Stromal cell of bone marrow (primary cell): ENCODE measurements at places on chromosomes 1 and 21.
A peak's percentile ranks its signal among the peaks of the same experiment; 100 is the strongest.

DNA sequence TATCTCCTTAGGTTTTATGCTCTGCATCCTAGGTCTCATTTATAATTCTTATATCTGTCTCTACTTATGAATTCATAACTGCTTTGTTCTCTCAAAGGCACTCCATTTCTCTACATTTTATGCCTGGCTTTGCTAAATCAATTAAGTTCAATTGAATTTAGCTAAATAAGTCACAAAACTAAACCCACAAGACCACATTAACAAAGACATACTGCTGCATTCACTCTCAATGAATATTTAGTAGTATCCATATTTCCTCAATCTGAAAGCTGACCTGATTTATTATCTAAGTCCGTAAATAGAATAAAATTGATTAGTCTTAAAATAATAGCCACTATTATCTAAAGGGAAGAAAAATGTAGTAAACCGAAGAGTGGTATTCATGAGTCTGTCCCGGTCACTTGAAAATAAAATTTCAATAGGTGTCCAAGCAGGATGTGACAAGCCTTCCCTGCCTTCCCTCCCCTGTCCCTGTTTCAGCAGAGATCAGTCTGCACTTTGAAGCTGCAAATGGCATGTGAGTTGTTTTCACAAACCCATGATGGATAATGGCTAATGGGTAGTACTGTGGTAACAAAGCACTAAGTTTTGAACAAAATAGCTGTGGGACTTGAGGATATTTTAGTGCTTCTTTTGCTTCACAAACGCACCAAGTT, 295.0 kb upstream of the NCAM2 start:
- DNase-seq: no peak

GRCh38 chr1:215137985-215138384, 55.4 kb downstream of the KCNK2 start:
- DNase-seq: no peak

GRCh38 chr1:114648503-114648902, 21.3 kb downstream of the DENND2C start:
- no peak for DNase-seq

DNA sequence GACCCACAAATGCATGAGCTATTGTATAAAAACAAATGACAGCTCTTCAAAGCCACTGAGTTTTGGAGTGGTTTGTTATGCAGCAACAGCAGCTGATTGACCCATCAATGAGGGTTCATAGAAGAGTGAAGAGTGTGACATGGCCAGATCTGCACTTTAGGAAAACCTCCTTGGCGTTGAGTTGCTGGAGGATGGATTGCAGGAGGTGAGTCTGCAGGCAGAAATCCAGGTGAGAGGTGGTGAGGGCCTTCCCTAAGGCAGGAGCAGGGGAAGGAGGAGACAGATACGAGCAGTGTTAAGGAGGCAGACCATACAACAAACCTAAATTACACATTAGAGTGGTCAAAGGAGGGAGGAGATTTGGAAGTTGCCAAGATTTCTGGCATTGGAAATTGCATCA, 169.3 kb upstream of the CSF3R start:
- DNase-seq: no peak

GRCh38 chr21:34552360-34553098, 40.5 kb upstream of the KCNE1 start:
- peak; percentile 77 for DNase-seq

DNA sequence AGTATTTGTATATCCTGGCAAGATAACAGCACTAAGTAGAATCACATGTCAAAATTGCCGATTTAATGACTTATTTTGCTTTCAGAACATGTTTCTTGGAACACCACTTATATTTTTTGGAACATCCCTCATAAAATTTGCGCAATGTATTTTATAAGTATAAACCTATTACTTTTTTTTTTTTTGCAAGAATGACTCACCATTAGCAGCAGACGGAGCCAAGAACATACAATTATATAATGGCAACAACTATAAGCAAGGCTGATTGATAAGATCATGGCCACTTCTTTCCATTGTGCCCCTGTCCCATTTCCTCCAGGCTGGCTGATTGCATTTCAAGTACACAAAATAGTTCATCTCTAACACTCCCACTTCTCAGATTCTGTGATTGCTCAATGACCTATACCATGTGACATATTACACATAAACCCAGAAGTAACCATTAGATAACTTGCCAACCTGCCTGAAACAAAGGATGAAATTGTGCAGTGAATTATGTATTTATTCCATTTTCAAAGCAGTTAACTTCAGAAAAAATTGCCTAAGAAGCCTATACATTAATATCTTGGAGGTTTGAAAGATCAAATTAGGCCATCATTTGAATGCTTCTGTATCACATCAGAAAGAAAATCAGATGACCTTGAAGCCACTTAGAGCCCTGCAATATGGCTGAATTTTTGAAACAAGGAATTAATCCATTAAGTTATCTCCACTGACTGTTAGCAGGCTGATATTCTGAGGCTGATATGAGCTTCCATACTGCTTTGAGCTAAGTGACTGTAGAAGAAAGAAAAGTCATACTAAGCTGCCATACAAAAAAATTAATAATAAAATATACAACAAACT, 77.8 kb upstream of the PRMT6 start:
- peak; percentile 75 for DNase-seq

DNA sequence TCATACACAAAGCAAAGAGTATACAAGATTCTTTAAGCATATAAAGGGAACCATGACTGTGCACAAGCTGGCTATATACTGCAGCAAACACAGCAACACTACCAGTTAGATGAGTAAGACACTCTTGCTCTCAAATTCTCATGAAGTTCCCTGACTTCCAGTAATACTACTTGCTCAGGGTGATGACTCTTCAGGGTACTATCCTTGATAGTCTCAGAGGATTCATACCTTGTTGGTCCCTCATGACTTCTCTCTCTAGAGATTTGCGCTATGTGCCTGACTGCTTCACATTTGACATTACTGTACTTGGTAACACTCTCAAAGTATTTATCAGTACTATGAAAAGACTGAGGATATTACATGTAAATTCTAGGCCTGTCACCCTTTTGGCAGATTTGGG, 159.8 kb upstream of the ZRANB2 start:
- no peak for DNase-seq

- DNase-seq: no peak
These were observed 3.7 kb upstream of the SDC3 start for GRCh38 chr1:30912224-30912623.

GRCh38 chr1:109887884-109888283, 22.8 kb upstream of the CSF1 start:
- no peak for DNase-seq

GRCh38 chr1:67281244-67281643, 26.4 kb upstream of the IL12RB2 start:
- DNase-seq: no peak

GRCh38 chr1:12001249-12001917, 17.9 kb upstream of the MIIP start:
- DNase-seq: no peak

DNA sequence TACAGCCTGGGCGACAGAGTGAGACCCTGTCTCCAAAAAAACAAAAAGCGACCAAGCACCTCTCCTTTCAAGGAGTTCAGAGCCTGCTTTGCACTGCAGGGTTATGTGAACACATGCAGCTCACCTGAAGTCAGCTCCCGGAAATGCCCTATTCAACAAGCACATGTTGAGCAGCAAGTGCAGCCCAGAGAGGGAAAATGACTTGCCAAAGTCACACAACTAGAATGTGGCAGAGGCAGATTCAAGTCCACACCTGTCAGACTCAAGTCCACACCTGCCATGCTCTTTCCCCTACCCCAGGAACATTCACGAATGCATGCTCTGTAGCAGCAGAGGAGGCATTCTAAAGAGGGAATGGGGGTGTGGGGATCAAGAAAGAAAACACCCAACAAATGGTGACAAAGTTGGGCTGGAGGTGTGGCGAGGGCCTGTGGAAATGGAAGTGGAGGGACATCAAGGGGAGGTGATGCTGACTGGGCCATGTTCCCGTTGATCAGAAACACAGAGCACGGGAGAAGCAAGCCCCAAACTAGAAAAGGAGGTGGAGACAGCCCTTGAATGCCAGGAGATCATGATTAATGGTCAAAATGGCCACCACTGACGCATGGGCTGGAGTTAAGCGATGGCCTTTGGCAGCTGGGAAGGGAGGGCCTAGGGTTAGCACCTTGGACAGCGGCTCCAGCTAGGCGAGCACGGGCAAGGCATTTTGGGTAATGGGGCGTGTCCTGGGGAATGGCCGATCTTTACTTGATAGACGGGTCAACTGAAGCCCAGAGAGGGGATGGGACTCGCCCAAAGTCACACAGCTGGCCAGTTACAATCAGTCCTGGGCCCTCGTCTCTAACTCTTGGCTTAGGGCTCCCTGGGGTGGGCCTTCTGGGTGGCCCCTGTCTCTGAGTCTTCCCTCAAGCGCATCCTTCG, 21.5 kb downstream of the RAP1GAP start:
- DNase-seq: no peak

DNA sequence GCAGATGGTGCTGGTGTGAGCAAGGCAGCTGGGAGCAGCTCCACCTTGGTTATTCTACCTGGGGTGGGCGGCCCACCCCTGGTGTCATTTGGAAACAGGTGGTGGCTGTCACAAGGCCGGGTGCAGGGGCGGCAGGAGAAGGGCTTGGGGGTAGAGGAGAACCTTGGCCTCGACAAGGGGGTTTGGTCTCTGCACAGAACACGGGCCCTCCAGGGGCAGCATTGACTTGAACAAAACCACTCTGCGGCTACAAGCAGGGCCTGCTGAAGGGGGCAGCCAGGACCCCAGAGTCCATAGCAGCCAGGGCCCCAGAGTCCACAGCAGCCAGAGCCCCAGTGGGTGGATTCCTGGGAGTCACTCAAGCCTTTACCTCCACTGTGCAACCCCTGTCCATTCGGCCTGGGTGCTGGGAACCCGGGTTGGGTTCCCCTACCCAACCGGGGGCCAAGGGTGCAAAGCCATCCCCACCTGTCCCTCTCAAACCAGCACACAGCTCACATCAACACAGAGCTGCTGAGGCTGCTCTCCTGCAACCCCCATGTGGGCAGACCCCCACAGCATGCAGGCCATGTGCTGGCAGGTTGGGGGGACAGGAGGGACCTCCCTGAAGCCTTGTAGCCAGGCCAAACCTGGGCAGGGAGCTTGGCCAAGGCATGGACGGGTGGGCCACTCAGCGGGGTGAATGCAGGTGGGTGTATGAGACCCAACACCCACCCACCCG, 7.7 kb downstream of the TRIM11 start:
- no peak for DNase-seq

DNA sequence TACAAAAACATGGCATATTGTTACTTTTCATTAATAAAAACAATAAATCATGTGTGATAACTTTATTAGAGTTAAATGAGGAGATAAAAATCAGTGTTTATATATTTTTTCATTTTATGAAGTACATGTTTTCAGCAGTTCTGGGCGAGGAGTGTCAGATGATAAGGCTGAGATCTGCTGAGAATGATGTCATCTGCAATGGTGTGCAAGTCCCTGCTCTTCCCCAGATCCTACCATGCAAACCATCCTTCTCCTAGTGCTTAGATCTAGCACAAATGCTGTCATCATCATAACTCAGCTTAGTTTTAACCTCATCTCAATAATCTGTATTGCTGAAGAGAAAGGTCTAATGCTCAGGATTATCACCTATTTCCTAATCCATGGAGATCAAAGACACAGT, 214.4 kb upstream of the DAB1 start:
- no peak for DNase-seq

DNA sequence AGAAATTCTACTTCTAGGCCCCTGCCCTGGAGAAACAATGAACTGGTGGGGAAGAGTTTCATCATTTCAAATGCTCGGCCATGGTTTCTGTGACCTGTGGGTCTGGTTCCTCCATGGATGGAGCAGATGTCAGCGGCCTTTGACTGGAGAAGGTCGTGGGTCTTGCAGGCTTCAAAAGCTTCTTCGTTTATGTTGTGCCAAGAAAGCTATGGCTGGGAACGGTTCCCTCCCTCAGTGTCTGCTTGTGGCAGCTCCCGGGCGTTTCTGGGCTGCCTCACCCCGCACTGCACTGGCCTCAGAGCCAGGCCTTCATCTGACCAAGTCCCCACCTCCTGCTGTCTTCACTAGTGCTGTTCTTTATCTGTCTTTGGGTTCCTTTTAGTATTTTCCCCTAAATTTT, 46.4 kb upstream of the POFUT2 start:
- no peak for DNase-seq
